ENCODE measurements at places on chromosomes 2 and 18.

GRCh38 chr2:9234680-9235146 lies 28.1 kb downstream of the ASAP2 start:
- no peak for DNase-seq

DNA sequence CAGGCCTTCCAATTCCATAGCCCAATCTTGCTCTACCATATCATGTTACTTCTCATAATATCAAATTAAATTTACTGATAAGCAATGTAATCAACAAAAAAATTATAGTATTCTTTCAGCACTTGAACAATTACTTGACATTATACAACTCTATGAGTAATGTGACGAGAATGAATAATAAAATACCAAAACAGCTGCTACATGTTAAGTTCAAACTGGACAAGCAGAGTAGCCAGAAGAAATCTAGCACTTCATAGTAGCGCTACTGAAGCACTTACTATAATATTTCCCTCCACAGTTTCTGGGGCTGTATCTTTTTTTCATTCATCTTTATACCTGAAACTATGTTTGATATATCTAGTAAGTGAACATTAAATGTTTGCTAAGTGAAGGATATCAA lies 14.9 kb downstream of the PPP3R1 start:
- DNase-seq, result no peak

DNA sequence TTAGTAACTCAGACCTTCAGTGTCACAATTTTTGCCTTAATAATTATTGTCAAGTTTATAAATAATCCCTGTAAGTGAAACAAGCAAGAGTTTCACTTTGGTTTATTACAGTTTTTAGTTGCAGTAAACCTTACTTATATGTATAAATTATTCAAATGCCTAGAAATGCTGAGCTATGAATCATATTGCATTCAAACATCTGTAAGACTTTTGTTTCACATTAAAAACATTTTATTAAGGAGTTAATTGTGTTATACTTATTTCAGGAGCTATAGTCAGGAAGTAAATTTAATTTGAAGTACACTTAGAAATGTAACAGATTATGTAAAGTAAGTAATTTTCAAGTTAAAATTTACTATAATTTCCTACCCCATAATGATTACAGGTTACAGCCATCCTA lies 3.9 kb upstream of the ETAA1 start:
- no peak for DNase-seq

- no peak for DNase-seq
Observed at GRCh38 chr18:9058406-9058805, 44.1 kb upstream of the NDUFV2 start.

- DNase-seq, result no peak
Observed at GRCh38 chr2:12890066-12890465, 173.3 kb downstream of the TRIB2 start.

GRCh38 chr2:171629113-171629512 lies 58.2 kb upstream of the DYNC1I2 start:
- no peak for DNase-seq

- no peak for DNase-seq
Observed at GRCh38 chr2:219609149-219609750, 11.6 kb downstream of the STK11IP start.

DNA sequence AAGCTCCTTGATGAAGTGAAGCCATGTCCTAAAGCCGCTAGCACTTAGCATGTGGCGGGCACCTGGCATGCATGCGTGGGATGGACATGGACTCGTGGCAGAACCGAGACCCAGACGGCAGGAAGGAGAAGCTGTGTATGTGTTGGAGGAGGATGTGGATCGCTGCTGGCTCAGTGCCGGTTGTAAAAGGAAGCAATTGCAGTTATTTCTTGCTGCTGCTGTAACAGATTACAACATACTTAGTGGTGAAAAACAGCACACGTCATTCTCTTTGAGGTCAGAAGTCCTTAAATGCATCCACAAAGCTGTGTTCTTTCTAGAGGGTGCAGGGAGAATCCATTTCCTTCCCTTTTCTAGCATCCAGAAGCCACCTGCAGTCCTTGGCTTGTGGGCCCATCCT lies 74.6 kb downstream of the AGAP1 start:
- DNase-seq, result no peak

GRCh38 chr18:26293982-26294381 lies 67.7 kb downstream of the TAF4B start:
- no peak for DNase-seq

GRCh38 chr2:159516241-159516758 lies 100.0 kb downstream of the BAZ2B start:
- DNase-seq, result no peak

DNA sequence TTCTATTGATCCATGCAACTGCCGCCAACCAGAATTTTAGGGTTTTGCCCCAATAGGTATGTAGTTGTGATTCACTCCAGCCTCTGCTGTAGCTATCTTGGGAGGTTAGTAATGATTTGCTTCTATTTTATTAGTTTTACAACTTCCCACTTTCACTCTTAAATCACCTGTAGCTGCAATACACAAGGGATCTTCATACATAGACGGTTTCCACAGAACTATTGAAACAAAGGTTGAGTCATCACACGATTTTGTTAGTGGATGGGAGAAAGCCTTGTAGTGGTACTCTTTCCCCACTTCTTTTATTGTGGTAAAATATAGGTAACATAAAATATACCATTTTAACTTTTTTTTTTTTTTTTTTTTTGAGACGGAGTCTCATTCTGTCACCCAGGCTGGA lies 104.2 kb upstream of the SPRED2 start:
- DNase-seq, result no peak

- DNase-seq, result no peak
Observed at GRCh38 chr2:9197916-9198315, 8.7 kb upstream of the ASAP2 start.

GRCh38 chr2:71856773-71857525 lies 290.7 kb downstream of the CYP26B1 start:
- no peak for DNase-seq

- DNase-seq, result no peak
Observed at GRCh38 chr2:174027956-174028355, 62.8 kb upstream of the SP3 start.

- DNase-seq, result no peak
Observed at GRCh38 chr2:220446106-220446712, 818.8 kb downstream of the SLC4A3 start.
